Type B pancreatic cell (in vitro differentiated cells): ENCODE measurements at places on chromosomes 13 and 19. TPM values are rescaled to one million over a fixed set of nuclear protein-coding genes. Genes with fewer than 3 reads are reported as not detected.

PRX gene
- total RNA-seq = 1.2 and 11.7 TPM in 2 replicates

- no peaks in the 10 kb centered on the region for H3K27me3 ChIP-seq
- peaks cover 15% of the 10 kb centered on the region for H3K36me3 ChIP-seq
- DNase-seq = no peak
- no peak overlapping the region for H3K4me3 ChIP-seq
- H3K4me1 ChIP-seq = no peaks in the 10 kb centered on the region
These were observed 29.4 kb downstream of the DIAPH3 start for GRCh38 chr13:60134376-60134775.

ACP7 gene
- 0.29 and 0.31 TPM in 2 replicates for total RNA-seq

GGACT gene
- total RNA-seq = 5.9 and 7.2 TPM in 2 replicates
